Fibroblast of skin of right quadriceps (primary cell): ENCODE measurements at places on chromosomes 11 and 22.

DNA sequence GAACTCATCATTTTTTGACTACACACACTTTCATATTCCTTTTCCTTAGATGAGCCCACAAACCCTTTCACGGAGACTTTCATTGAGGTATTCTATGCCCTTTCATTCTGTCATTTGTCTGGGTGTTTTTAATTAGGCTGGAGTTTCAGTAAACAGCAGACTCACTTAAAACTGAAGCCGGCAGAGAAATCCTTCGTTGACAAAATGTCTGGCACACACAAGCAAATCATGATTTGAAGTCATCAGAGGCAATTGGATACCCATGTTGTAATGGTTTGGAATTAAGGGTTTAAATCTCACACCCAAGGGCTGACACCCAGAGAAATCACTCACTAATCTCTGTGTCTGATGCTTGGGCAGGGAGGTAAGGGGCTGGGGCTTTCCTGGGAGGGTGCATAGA is 127.1 kb downstream of the EHF start:
- no peak for DNase-seq

- no peak for DNase-seq
Observed at GRCh38 chr11:27874998-27875830, 175.0 kb upstream of the BDNF start.

GRCh38 chr22:50114221-50115021 is 24.6 kb downstream of the MOV10L1 start:
- DNase-seq: peak; percentile 84

DNA sequence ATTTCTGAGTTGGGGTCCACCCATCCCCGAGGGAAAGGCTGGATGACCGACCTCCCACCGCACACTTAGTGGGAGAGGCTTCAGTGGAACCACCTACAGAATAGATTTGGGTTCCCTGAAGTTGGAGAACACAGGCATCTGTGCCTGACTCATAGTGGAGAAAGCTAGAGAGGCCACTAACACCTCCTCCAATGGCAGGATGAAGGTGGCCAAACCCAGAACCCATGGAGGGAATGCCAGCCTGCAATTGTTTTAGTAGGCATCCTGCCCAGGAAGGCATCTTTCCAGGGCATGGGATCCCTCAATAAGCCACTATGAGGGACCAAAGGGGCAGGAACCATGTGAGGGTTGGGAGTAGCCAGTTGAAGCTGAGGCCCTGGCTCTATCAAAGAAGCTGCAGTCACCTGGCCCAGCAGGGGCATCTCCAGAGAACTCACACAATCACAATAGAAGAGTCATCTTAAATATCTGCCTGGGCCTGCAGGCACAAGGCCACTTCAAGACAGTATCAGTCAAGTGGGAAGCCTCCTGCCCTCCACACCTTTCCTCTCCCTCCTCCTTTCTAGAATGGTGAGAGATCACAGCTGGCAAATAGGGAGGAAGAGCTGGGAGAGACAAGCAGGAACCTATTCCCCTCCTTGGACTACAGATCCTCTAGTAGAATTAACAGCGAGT is 124.1 kb upstream of the CSNK2A3 start:
- no peak for DNase-seq

DNA sequence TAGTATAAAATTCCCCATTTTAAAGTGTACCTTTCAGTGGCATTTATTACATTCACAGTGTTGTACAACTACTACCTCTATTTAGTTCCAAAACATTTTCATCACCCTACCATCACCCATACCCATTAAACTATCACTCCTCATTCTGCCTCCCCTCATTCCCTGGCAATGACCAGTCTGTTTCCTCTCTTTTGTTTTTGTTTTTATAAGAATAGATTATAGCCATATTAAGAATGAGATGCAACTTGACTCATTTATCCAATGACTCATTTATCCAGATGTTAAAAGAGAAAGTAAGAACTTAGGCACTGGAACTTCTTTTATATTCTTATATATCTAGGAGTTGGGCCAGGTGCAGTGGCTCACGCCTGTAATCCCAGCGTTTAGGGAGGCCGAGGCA is 156.3 kb downstream of the FAT3 start:
- DNase-seq: peak; percentile 84

- peak; percentile 85 for DNase-seq
Observed at GRCh38 chr11:64661146-64661545, 61.9 kb downstream of the NRXN2 start.

DNA sequence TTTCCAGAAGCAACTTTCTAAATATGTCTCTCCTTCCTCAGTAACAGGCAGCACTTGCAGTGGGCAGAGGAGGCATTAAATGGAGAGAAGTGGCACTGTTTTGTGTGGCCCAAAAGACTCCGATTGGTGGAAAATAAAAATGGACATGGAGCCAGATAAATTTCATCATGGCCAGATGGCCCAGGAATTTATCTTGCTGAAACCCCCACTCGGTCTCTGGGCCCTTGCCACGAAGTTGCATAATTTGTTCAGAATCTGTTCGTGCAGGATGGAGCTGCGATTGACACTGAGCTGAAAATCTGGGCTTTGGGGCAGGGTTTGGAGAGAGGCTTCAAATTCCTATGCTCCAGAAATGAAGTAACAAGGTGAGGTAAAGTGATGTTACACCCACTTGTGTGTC is 65.5 kb downstream of the C11orf91 start:
- peak; percentile 77 for DNase-seq

GRCh38 chr22:31120230-31120629 is 2.5 kb upstream of the INPP5J start:
- no peak for DNase-seq

GRCh38 chr11:96538104-96538503 is 148.3 kb downstream of the JRKL start:
- DNase-seq: no peak

GRCh38 chr11:101470419-101470818 is 113.4 kb downstream of the TRPC6 start:
- DNase-seq: no peak

- DNase-seq: no peak
Observed at GRCh38 chr11:44825058-44825785, 98.5 kb downstream of the TSPAN18 start.

- DNase-seq: peak; percentile 38
Observed at GRCh38 chr11:9951807-9952206, 287.9 kb downstream of the SWAP70 start.

DNA sequence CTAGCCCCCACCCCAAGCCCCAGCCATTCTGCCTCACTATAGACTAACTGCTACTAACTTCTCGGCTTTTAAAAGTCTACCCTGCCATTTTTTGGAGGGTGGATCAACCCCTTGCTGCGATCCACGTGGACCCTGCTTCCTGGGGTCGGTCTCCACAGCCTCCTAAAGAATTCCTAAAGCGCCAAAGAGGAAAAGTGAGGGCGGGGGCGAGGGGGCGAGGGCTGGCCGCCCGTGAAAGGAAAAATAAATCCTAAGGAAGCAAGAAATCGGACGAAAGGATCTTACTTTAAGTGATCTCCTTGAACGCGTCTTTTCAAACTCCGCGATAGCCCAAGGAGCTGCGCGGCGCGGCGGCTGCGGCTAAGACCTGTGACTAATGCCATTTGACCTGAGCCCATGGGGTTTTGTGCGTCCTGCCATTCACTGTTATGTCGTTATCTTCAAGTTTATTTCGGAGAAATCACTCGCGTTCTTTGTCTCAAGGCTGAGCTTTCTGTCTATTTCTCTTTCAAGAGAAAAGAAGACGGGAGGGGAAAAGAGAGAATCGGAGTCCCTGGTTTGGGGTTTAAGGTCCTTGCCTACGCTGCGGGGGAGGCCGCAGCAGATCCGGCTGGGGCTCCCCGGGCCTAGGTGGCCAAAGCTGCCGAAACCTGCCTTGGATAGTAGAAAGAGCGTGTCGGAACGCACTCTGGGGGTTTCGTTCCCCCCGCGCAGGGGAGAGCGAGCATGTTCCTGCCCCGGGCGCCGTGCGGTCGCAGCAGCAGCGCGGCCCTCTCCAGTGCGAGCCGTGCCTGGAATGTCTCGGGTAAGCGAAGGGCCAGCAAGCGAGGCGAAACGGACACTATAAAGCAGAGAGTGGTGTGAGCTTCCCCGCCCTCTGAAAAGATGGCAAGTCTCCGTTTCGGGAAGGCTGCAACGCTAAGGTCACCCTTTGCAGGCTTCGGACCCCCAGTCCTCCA is 2.8 kb upstream of the DBX1 start:
- no peak for DNase-seq

GRCh38 chr11:4546878-4547277 is 1.9 kb downstream of the OR52M1 start:
- no peak for DNase-seq

DNA sequence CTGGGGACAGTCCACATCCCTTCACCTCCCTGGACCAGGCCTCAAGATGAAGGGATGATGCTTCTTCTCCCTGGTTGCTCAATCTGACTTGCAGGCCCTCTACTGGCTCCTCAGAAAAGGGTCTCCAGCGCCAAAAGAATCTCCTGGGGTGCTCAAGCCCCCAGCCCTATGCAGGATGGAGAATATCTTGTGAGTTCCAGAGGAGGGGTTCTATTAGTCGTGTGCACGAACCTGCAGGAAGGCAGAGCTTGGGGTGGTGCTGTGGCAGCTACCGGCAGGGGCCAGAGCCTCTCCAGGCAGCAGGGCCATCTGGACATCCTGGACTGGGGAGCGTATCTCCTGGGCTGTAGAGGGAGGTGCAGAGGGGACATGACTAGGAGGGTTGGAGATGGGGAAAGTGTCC is 1339.5 kb downstream of the BRD1 start:
- peak; percentile 18 for DNase-seq

DNA sequence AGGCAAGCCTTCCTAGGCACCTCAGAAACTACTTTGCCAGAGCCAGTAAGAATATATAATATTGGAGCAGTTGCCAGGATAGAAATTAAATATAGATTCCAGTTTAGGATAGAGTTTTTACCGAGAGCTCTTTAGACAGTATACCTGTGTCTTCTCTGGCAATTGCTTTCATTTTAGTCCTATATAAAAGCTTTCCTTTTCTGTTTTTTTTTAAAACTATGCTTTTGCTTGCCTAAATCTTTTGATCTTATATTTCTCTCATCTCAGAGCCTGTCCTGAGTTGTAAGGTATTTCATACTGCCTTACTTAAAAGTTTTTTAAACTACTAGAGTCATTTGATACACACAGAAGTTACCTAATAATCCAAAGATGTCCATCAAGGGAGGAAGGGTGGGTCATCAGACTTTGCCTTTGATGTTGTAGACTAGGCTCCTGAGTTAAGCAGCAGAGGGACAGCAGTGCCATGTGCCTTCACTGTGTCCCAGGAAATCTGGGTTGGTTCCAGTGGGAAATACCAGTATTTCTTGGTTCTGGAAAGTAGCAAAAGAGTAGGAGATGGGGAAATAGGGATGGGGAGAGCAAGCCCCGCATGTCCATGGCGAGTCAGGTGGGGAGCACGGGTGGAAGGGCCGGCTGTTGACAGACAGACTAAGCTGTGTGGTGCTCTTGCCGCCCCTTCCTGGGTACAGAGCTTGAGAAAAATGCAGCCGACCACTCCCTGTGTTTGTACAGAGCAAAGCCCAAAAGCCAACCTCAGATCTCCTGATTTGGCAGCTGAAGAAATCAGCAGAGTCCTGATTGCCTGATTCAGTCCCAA is 11.2 kb downstream of the MCAM start:
- no peak for DNase-seq

DNA sequence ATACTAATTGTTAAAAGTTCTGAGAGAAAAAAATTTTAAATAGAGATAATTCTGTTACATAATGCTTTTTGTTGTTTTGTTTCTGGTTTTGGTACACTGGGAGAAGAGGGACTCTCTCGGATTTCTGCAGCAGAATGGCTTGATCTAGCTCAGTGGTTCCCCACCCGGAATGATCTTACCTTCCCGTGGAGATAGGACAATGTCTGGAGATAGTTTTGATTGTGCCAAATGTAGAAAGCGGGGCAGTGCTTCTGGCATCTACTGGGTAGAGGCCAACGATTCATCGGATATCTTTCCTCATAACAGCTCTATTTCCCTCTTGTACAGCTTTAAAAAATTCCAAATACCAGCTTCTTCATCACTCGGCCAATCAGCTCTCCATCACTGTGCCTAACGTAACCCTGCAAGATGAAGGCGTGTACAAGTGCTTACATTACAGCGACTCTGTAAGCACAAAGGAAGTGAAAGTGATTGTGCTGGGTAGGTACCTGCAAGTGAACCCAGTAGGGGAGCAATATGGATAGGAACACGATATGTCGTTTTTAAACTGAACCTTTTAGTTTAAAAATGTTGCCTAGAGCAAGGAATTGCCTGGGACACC is 13.2 kb downstream of the CRTAM start:
- no peak for DNase-seq

DNA sequence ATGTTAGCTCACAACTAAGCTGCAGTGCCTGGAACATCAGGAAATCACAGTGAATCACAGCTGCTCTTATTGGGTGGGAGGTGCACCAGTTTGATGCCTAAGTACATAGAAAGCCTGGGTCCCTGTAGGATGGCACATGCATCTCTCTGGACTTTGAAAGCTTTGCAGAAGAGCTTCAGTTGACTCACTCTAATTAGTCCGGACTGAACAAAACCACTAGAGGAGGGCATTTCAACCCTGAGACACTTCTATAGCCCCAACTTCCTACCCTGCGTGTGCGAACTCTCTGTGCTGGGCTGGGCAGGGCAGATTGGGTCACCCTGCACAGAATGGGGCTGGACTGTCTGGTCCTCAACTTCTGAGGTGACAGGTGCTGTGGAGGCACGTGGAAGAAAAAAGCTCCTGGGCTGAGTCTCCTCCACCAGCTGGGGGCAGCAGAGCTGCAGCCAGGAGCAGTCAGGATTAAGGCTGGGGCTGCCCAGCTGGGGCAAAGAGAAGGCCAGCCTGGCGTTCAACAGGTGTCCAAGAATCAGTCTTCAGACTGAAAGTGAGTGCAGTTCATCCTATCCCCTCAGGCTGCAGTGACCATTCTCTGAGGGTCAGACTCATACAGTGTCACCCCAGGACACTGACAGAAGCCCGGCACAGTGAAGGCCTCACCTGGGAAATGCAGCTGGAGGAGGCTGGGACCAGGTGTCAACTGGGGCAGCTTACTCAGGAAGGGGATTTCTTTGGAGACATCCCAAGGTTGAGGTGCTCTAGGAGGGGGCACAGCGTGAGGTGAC is 22.1 kb downstream of the GGTLC2 start:
- DNase-seq: peak; percentile 4

GRCh38 chr11:25435197-25435596 is 896.7 kb upstream of the ANO3 start:
- no peak for DNase-seq

- no peak for DNase-seq
Observed at GRCh38 chr11:57335023-57335342, 709 bp downstream of the SSRP1 start.

DNA sequence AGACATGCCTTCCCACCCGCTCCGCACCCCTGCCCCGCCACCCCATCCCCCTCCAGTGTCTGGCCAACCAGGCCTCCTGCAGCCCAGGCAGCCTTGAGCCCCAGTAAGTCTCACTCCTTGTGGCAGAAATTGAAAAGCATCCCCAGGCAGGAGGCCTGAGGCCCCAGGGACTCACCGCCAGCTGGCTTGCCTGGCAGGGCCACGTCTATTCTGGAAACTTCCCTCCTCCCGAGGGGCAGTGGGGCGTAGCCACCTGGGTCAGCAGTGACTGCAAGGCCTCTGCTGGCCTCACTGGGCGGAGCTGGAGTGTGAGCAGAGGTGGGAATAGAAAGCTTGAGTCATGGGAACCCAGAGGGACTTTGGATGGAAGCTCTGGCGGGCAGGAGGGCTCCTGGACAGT is 26.3 kb downstream of the ANO1 start:
- DNase-seq: no peak

GRCh38 chr11:58070585-58070984 is 39.8 kb downstream of the OR6Q1 start:
- DNase-seq: no peak
